Activated CD4-positive, alpha-beta memory T cell treated with anti-CD3 and anti-CD28 coated beads, Interleukin-2, amount 10 ng/mL, durations not matched to agents 7 days and 5 days (primary cell): ENCODE measurements at places on chromosomes 11 and 22. TPM values are rescaled to one million over a fixed set of nuclear protein-coding genes. Genes with fewer than 3 reads are reported as not detected.

DNA sequence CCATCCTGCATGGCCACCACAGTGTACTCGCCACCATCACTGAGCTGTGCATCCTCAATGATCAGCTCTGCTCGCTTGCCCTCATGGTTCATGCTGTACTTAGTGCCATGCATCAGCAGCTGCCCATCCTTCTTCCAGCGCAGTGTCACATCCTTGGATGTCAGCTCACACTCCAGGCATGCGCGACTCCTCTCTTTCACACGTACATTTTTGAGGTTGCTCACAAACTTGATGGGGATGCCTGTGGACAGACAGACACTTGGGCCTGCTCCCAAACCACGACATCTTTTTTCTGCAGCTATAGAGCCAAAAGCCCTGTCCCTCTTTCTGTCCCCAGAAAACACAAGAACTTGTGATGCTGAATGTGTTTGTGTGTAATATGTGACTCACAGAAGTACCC is 10.5 kb downstream of the IGSF22 start:
- DNase-seq: no peak
- H3K4me1 ChIP-seq: no peaks in the 10 kb centered on the region
- H3K27me3 ChIP-seq: peaks cover 11% of the 10 kb centered on the region
- H3K4me3 ChIP-seq: no peak overlapping the region

DNA sequence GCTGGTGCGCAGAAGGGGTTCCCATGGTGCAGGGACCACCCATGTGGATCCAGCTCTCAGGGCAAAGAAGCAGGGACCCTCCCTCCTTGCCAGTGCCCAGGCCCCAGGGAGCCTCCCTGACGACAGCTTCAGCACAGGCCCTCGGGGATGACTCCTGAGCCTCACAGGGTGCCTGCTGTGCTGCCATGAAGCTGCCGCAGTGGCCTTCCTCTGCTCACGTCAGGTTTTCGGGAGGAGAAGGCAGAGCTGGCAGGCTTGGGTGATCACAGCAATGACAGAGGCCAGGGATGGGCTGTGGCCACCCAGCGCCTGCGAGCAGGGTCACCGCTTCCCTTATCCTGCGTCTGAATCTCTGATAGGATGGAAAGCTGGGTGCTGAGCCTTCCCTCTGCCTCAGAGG is 276.2 kb downstream of the BRD1 start:
- no peaks in the 10 kb centered on the region for H3K4me1 ChIP-seq
- no peak overlapping the region for H3K4me3 ChIP-seq
- H3K36me3 ChIP-seq: peaks cover 3% of the 10 kb centered on the region

- no peaks in the 10 kb centered on the region for H3K36me3 ChIP-seq
- no peak for DNase-seq
- no peaks in the 10 kb centered on the region for H3K4me1 ChIP-seq
- H3K27ac ChIP-seq: no peak overlapping the region
- H3K27me3 ChIP-seq: no peaks in the 10 kb centered on the region
These were observed 90.6 kb downstream of the TSPAN18 start for GRCh38 chr11:44817207-44817949.

- no peak overlapping the region for H3K27ac ChIP-seq
- H3K4me1 ChIP-seq: no peaks in the 10 kb centered on the region
- H3K27me3 ChIP-seq: no peaks in the 10 kb centered on the region
- H3K4me3 ChIP-seq: no peak overlapping the region
These were observed 65.2 kb downstream of the ARFGAP3 start for GRCh38 chr22:42791721-42792452.

- no peak for DNase-seq
- no peak overlapping the region for H3K27ac ChIP-seq
- no peaks in the 10 kb centered on the region for H3K27me3 ChIP-seq
- H3K36me3 ChIP-seq: peaks cover 45% of the 10 kb centered on the region
- H3K4me1 ChIP-seq: peaks cover 33% of the 10 kb centered on the region
These were observed 95.4 kb downstream of the EXT2 start for GRCh38 chr11:44190883-44191230.

The OR8G5 gene
- not detected for total RNA-seq

The MS4A6A gene
- not detected for total RNA-seq

- no peak overlapping the region for H3K27ac ChIP-seq
- H3K27me3 ChIP-seq: no peaks in the 10 kb centered on the region
- no peak for DNase-seq
- H3K36me3 ChIP-seq: no peaks in the 10 kb centered on the region
These were observed 1058.2 kb downstream of the LRRC4C start for GRCh38 chr11:40401132-40401853.

The SPDYC gene
- total RNA-seq: not detected

The OR2AG2 gene
- not detected for total RNA-seq

The CD3G gene
- total RNA-seq: 223 TPM

DNA sequence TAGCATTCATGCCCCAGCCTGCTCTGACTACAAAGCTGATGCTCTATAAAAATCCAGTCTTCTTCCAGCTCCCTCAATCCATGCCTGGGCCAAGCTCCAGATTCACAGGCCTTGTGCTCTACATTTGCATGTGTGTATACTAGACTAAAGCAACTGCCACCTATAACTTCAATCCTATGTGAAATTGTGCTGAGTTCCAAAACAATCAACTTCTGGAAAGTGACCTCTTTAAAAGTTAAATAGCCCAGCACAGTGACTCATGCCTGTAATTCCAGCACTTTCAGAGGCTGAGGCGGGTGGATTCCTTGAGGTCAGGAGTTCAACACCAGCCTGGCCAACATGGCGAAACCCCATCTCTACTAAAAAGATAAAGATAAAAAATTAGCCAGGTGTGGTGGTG is 114.3 kb upstream of the ZC3H12C start:
- H3K27me3 ChIP-seq: peaks cover 28% of the 10 kb centered on the region
- H3K36me3 ChIP-seq: no peaks in the 10 kb centered on the region
- no peak overlapping the region for H3K4me3 ChIP-seq
- no peak for DNase-seq
- H3K27ac ChIP-seq: no peak overlapping the region

The A4GALT gene
- total RNA-seq: 0.63 TPM

The FIBIN gene
- total RNA-seq: not detected

The MS4A3 gene
- total RNA-seq: not detected

DNA sequence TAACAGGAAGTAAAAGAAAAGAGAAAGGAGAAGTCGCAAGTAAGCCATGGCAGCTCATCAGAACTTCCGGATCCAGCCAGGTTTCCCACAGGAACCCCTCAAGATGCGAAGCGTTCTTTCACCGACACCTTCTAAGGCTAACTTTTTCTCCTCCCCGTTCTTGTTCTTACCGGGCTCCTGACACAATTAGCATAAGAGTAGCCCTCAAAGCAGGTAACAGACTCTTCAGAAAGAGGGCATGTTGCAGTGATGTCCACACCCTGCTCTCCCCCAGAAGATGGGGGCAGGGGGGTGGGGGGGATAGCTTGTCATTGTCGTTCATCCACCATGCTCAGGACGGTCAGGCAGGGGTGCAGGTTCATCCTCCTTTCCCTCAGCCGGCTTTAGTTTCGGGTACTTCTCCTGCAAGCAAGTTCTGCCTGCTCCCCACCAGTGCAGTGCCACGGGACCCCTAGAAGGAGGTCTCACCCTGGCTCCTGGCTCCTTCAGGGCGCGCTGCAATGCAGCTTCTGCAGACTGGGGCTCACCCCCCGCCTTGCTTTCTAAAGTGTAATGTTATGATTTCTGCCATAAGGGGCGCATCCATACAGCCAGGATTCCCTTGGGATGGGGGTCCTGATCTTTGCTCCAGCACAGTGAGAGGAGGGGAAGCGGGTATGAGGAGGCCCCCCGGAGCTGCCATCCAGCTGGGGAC is 2.3 kb downstream of the OPCML start:
- H3K27me3 ChIP-seq: peaks cover 37% of the 10 kb centered on the region
- no peaks in the 10 kb centered on the region for H3K4me1 ChIP-seq
- H3K27ac ChIP-seq: no peak overlapping the region
- H3K4me3 ChIP-seq: no peak overlapping the region

DNA sequence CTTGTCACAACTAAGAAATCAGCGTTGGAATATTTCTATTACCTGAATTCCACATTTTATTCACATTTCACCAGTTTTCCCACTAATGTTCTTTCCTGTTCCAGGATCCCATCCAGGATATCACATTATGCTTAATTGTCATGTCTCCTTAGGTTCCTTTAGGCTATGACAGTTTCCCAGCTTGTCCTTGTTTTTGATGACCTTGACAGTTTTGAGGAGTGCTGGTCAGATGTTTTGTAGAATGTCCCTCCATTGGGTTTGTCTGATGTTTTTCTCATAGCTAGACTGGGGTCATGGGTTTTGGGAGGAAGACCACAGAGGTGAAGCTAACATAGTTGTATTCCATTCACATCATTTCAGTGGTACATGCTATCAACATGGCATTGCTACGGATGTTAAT is 80.8 kb upstream of the HEPHL1 start:
- no peak for DNase-seq
- H3K36me3 ChIP-seq: no peaks in the 10 kb centered on the region
- H3K4me3 ChIP-seq: no peak overlapping the region
- no peak overlapping the region for H3K27ac ChIP-seq
- H3K4me1 ChIP-seq: no peaks in the 10 kb centered on the region
- H3K27me3 ChIP-seq: no peaks in the 10 kb centered on the region
